ENCODE measurements at places on chromosomes 4 and X.

- no peak for DNase-seq
Observed at GRCh38 chrX:68842781-68843581, 14.2 kb downstream of the EFNB1 start.

GRCh38 chr4:15238720-15239119 is 189.1 kb upstream of the C1QTNF7 start:
- peak; percentile 43 for DNase-seq

GRCh38 chr4:117704721-117705120 is 329.6 kb upstream of the NDST3 start:
- DNase-seq, result no peak

DNA sequence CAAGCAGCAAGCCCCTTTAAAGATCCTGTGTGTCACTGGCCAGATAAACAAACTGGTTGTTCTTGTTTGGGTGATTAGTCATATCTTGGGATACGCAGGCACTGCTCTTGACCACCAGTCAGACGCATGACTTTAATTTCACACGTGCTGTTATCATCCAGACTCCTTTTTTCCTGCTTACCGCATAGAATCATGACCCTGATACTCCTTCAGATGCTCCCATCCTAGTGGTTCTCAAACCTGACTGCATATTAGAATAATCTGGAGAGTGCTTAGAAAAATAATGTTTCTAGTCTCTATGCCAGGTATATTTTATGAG is 78.8 kb downstream of the CLDN22 start:
- DNase-seq, result no peak

DNA sequence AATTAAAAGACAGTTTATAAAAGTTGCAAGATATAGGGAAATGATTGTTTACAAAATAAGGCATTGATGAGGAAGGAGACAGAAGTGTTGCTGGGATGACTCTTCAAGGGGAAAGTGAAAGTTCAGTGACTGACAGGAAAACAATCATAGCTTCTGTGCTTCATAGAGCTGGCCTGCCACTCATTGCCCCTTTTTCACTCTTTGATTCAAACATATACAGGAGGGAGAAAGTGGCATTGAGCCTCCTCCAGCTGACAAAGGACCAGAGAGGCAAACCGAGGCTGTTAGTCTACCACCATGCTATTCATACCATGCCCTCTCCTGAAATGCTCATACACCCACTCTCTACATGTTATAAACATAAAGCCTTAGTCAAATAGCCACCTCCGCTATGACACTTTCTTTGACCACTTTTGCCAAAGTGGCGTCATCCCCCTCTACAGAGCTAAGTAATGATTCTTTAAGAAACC is 79.2 kb upstream of the ATOH1 start:
- DNase-seq, result no peak

DNA sequence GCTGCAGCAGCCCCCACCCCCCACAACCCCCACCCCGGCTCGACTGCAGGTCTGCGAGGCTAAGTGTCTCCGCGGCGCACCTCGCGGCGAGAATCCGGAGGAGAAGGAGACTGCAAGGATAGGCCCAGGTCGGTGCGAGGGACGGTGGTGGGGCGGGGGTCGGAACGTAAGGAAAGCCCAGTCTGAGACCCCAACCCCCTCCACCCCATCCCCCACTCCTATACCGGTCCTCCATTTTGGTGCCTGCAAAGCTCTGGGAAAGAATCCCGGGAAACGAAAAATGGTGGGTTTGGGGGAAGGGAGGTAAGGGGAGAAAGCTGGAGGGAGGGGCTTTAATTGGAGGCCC is 614 bp downstream of the BEX3 start:
- peak; percentile 26 for DNase-seq

DNA sequence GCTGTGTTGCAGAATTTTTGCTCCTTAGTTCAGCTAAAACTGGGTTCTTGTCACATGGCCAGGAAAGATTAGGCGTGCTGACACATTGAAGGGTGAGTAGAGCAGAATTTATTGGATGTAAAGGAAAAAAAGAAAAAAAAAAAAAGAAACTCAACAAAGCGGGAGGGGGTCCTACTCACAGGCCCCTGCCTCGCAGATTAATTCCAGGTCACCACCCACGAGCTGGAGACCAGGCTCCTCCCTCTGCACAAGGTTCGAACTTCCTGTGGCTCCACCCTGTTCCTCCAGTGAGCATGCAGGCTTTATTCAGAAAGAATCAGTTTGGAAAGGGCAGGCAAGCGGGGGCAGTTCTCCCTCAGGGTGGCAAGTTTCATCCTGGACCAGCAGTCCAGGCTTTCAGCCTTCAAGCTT is 17.1 kb downstream of the MGST2 start:
- no peak for DNase-seq

DNA sequence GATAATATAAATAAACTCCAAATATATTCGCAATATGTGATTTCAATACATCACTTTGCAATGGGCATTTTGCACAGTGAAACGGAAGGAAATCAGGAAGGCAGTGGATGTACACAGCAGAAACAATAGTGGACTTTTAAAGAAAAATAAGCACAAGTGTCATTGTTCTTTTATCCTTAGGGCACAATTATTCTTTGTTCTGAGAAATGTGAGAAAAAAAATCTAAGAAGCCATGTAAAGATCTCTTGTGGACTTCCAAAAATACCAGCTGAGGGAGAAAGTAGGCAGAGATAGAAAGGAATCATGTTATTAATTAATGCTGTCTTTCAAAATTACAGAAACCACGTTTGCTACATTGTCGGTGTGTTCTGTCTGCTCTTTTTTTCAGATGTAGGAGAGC is 17.6 kb upstream of the PRRG1 start:
- no peak for DNase-seq

DNA sequence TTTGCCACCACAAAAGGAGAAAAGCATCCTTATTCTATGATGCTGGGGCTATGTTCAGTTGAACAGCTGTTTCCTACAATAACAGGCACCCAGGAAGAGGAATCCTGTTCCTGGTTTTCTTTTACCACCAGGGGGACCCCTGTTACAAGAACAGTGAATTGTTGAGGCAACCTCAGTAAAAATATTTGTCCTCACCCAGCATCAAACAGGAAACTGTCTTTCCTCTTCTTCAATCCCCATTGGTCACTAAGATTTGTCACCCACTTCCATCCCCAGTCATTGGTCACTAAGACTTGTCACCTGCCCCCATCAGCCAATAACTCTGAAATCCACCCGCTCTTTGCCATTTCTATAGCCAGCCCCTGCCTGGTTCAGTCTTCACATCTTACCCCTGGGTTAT is 143.5 kb upstream of the GALNT7 start:
- DNase-seq, result peak; percentile 55

GRCh38 chrX:104902070-104902469 is 318.4 kb downstream of the TEX13A start:
- no peak for DNase-seq

GRCh38 chr4:143054971-143055370 is 129.7 kb upstream of the USP38 start:
- no peak for DNase-seq

- no peak for DNase-seq
Observed at GRCh38 chr4:14850455-14851097, 151.7 kb upstream of the CPEB2 start.

DNA sequence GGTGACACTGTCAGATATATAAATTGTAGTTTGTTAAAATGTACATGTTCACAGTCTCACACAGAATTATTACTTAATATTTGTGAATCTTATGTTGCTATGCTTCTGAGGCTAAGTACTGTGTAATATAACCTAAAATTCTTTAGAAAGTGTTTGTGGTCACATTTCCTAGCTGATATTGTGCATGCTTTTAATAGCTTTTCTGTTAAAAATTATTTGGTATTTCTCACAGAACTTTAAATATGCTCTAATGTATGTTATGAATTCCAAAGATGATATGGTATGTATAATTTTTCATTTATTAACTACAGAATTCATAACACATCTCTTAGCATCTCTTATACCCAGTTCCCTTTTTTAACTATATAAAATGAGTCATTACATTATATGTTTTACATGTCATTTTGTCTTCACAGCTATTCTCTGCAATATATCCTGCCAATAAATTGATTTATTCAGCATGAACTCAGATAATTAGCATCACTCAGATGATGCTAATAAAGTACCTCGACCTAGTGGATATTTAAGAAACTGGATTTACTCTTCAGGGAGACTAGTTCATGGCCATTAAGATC is 9.3 kb downstream of the PTPN13 start:
- no peak for DNase-seq

GRCh38 chr4:87973283-87974169 is 2.0 kb upstream of the SPP1 start:
- peak; percentile 66 for DNase-seq

DNA sequence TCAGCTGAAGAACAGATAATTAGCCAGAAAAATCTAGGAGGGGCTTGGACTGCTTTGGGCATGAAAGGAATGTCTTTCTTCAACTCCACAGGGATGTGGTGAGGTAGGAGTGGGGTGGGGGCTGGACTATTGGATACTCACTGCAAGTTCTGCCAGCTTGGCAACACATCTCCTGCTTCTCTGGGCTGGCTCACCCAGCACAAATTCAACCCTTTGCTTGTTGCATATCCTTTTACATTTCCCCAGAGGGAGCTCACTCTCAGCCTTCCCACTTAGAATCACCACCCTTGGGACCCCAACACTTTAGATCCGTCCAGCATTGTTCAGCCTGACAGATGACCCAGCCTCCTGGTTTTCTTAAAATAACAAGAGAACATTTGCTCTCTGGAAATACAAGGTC is 120.6 kb downstream of the KDR start:
- DNase-seq, result no peak

DNA sequence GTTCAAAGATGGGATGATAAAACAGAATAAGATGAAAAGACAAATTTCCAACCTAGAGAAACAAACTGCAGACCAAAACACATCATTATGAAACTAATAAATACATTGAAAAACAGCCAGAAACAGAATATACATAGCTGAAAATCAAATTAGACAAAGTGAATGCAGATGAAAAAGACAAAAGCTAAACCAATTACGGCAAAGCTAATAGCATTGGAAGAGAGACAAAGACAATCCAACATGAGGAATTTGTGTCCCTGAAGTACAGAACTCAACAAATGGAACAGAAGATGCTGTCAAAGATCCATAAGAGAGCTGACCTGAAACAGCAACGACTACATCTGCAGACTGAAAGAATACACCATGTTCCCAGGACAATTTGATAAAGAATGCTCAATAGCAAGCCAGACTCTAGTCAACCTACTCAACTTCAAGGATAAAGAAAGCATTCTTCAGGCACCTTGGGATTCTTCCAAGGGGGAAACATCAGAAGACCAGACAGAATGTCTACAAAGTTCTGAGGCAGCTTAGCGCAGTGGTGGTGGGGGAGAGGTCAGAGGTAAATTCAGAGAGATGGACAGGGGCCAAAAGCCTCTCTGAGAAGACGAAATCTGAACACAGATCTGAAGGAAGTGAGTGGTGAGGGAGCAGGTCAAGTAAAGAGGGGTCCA is 27.4 kb upstream of the IRAK1 start:
- DNase-seq, result no peak

DNA sequence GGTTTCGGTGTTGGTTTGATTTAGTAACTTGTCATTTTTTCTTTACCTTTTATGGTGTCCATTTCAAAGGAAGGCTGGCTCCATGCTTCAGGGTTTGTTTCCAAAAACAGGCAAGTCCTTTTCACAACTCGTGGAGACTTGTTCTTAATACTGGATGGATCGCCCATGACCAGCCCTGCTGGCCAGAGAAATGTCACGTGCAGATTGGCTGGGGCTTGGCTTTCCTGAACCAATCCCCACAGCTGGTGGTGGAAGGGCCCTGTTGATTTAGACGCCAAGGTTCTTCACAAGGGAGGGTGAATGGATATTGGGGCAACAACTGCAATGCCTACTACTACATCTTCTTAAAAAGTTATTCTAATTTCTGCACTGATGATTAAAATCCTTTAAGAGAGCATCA is 92.6 kb downstream of the SHROOM3 start:
- DNase-seq, result no peak

GRCh38 chr4:84952776-84953175 is 13.7 kb downstream of the WDFY3 start:
- DNase-seq, result no peak

- DNase-seq, result peak; percentile 86
Observed at GRCh38 chr4:2220016-2220630, 21.8 kb downstream of the HAUS3 start.

GRCh38 chr4:145301386-145302080 is 121.1 kb upstream of the OTUD4 start:
- no peak for DNase-seq
